ENCODE measurements at places on chromosomes 6 and 20.

DNA sequence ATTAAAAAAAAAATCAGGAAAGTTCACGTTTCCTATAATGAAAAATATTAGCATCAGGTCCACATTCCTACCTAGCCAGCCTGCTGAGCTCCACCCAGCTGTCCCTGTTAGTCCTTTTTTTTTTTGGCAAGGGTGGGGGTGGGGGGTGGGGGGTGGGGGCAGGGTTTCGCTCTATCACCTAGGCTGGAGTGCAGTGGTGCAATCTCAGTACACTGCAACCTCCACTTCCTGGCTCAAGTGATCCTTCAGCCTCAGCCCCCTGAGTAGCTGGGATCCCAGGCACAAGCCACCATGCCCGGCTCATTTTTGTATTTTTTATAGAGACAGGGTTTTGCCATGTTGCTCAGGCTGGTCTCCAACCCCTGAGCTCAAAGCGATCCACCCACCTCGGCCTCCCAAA, 7.5 kb upstream of the SLC2A10 start:
- DNase-seq = no peak

DNA sequence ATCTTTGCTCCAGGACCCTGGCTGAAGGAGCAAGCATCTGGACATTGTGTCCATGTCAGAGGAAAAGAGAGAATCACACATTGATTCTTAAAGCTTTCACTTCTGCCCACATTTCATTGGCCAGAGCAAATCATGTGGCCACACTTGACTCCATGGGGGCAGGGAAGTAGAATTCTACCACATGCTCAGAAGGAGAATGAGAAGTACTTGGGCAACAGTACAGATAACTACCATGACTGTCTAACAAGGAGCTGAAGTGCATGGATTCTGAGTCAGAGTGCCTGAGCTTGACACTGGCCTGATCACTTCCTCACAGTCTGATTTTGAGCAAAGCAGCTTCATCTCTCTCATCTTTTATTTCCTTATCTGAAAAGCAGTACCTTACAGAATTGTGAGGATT, 38.6 kb downstream of the GHRH start:
- no peak for DNase-seq

DNA sequence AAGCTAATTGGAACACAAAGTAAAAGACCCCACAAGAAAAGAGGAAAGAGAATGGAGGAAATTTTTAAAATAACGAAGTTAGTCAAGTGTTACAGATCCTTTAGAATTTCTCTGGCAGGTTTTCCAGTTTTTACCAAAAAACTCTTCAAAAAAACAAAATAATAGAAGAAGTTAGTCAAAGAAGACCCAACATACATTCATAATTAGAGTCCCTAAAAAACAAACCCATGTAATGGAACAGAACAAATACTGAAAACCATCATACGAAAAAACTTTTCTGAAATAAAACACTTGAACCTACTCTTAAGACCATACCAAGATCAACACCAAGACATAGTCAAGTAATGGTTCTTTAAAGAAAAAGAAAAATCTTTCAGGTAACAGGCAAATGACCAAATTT, 31.6 kb downstream of the RANBP9 start:
- no peak for DNase-seq

DNA sequence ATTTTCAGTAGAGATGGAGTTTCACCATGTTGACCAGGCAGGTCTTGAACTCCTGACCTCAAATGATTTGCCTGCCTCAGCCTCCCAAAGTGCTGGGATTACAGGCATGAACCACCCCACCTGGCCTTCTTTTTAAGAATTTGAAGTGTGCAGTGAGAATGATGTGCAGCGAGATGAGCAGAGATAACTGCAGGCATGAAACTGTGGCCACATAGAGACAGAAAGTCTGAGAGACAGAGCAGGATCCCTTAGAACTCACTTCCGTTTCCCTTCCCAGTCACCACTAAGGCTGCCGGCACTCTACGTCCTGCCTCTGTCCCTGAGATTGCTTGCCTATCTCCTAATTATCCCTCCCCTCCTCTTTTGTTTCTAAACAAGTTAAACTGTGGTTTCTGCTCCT, 27.2 kb downstream of the IL22RA2 start:
- DNase-seq = no peak

- no peak for DNase-seq
Observed at GRCh38 chr6:36276581-36277536, 7.0 kb downstream of the PNPLA1 start.

GRCh38 chr20:25288291-25289181, 40.7 kb downstream of the PYGB start:
- no peak for DNase-seq

DNA sequence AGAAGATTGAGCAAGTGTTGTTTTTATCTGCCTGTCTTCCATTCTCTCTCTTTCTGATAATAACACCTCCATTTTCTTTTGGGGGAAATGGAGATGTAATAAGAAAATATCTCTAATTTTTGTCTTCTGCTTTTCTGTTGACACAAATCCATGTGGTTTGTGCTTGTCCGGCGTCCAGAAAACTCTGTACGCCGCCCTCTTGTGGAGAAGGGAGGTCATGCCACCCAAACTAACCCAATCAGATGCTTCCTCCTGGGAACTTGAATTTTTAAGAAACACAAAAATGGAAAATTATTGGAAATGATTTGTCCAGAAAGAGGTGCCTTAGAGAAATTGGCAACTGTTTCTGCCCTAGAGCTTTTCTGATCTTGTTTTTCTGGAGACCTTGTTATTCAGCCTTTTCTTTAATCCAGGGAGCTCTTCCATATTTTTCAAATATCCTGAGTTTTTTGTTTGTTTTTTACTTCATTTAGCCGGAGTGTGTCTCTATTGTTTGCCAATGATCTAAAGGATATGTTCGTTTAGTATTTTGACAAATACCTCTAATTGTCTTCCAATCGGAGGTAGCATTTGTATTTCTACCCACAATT, 17.8 kb upstream of the FNDC1 start:
- DNase-seq = peak; percentile 23

DNA sequence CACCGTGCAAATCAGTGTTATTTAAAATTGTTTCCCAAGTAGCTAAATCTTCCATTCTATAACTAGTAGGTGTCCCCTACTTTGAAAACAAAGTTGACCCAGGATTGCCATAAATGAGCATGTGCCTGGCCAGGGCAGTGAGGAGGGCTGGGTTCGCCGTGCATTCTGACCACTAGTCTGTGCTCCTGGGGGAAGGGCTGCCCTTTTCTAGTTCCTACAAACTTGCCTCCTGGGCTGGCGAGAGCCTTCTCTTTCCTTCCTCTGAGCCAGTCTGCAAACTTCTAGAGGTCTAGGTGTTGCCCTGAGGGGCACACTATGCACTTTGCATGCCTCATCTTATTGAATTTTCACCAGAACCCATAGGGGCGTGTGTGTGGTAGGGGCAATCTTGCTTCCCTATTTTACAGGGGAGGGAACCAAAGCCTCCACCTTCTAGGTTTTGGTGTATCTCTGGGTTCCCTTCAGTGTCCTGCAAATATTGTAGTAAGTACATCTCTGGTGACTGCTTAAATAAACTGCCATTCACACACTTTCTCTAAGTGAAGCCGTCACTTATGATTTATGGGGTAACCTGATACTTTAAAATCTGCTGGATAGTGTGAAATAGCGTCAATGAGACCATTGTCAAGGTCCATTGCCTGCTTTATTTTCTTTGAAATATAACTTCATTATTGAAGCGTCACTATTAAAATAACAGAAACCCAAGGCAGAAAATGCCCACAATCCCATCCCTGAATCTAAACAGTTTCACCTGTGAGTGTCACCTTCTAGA, 42.2 kb downstream of the CDH26 start:
- no peak for DNase-seq

DNA sequence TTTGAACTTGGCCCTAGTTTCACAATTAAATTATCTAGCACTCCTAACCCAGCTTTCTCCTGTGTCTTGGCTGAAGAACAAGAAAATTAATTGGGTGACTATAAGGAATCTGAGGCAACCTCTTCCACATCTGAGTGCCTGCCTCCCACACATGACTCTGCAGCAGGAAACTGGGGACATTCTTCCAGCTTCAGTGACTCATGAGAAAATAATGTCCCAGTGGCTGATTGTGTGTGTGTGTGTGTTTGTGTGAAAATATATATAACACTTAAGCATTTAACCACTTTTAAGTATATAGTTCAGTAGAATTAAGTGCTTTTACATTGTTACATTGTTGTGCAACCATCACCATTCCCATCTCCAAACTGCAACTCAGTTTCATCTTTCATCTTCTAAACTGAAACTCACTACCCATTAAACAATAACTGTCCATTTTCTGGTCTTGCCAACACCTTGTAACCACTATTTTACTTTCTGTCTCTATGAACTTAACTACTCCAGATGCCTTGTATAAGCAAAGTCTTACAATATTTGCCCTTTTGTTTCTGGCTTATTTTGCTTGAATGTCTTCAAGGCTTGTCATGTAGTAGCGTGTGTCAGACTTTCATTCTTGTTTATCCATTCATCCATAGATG, 8.7 kb downstream of the TRIM38 start:
- no peak for DNase-seq

DNA sequence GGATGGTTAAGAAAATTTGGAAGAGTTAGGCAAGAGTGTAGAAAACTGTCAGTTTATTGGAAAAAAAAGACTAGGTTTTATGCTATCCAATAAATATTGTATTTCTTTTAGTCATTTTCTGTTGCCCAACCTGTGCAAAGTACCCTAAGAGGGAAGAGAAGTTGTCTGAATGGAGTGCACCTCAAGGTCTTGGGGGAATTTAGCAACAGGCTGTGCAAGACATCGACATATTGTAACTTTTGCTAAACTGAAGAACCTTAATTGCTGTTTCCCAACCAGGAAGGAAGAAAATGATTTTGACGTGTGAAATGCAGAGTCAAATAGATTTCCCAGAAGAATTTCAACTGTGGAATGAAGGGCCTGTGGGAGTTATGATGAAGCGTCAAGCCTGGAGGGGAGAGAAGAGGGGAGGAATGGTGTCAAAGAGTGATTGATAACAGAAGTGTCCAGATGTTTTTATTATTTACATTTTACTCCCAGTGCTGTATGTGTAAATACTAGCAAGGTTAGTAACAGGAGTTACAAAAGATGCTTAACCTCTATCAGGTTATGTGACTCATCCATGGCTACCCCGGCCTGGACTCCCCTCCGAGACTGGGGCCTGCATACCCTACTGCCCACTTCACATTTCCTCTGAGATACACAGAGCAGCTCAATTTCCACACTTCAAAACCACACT, 246.8 kb downstream of the MYLK4 start:
- no peak for DNase-seq

- no peak for DNase-seq
Observed at GRCh38 chr6:35730745-35731413, 6.0 kb upstream of the ARMC12 start.

DNA sequence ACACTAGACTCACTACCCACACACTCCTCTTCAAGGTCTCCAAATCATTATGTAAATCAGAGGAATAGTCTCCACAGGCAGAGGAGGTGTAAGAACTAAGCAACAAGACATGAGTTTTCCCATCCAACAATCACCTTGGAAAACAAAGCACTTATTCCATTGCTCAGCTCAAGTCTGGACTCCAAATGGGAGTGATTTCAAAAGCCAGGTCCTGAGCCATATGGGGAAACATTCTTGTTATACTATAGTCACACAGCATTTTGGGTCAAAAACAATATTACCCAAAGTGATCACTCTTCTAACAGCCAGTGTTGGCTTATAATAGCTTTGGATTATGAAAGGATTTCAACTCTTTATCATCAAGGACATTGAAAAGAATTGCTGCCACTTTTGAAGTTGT, 3.6 kb upstream of the PRPH2 start:
- no peak for DNase-seq

- no peak for DNase-seq
Observed at GRCh38 chr6:148085631-148086331, 256.9 kb upstream of the SASH1 start.

GRCh38 chr6:99306341-99306740, 43.1 kb downstream of the FAXC start:
- DNase-seq = no peak

- no peak for DNase-seq
Observed at GRCh38 chr20:5863040-5863833, 87.1 kb downstream of the TRMT6 start.

- DNase-seq = no peak
Observed at GRCh38 chr6:125884634-125885371, 71.8 kb upstream of the HINT3 start.
